ENCODE measurements at places on chromosomes 13 and 19. TPM values are rescaled to one million over a fixed set of nuclear protein-coding genes. Genes with fewer than 3 reads are reported as not detected.

ZNF221 gene
- total RNA-seq: 4.1 TPM

ZNF100 gene
- total RNA-seq: 4.3 TPM

PTPRH gene
- 0.29 TPM for total RNA-seq

INSL3 gene
- not detected for total RNA-seq

UTP14C gene
- total RNA-seq: 11.6 TPM

CERS4 gene
- total RNA-seq: 29.3 TPM

AMER2 gene
- total RNA-seq: not detected

DACH1 gene
- total RNA-seq: 23.6 TPM

OR10H1 gene
- total RNA-seq: not detected

PSG1 gene
- total RNA-seq: 2.0 TPM

MISP gene
- 1.0 TPM for total RNA-seq

ZNF181 gene
- 15.6 TPM for total RNA-seq

CD320 gene
- total RNA-seq: 92.0 TPM

GNA15 gene
- 0.53 TPM for total RNA-seq

VN1R4 gene
- total RNA-seq: not detected

SCEL gene
- total RNA-seq: not detected

LIM2 gene
- not detected for total RNA-seq

CASP14 gene
- total RNA-seq: not detected

All from glomerular endothelial cell (primary cell).